Temporal lobe (tissue), 4 donors: ENCODE measurements at places on chromosomes 11 and 22. TPM values are rescaled to one million over a fixed set of nuclear protein-coding genes. Genes with fewer than 3 reads are reported as not detected.

The C1QTNF5 gene
- total RNA-seq: 3.0 TPM

The CREB3L1 gene
- 1.7 TPM for total RNA-seq

The SCO2 gene
- 0.98 TPM for total RNA-seq

The RAB3IL1 gene
- 3.7 TPM for total RNA-seq

The PHLDA2 gene
- not detected for total RNA-seq

The KCNJ1 gene
- total RNA-seq: not detected

The LMO1 gene
- total RNA-seq: 2.0 TPM

The OR8G5 gene
- not detected for total RNA-seq

The PRR14L gene
- total RNA-seq: 28.8 TPM

The MCHR1 gene
- total RNA-seq: 1.2 TPM

The CCDC179 gene
- not detected for total RNA-seq

The MS4A8 gene
- total RNA-seq: not detected

The TRPC6 gene
- total RNA-seq: 4.2 TPM

The GLYATL2 gene
- 0.74 TPM for total RNA-seq

The CALCA gene
- total RNA-seq: not detected

The OR10A2 gene
- not detected for total RNA-seq

The WDR74 gene
- total RNA-seq: 28.8 TPM

The PMM1 gene
- 22.6 TPM for total RNA-seq

The TEX54 gene
- total RNA-seq: not detected

The HARBI1 gene
- total RNA-seq: 3.4 TPM

The LINC01488 gene
- not detected for total RNA-seq

The BIK gene
- total RNA-seq: not detected

The P2RX3 gene
- total RNA-seq: not detected

The KCNJ11 gene
- total RNA-seq: 5.7 TPM

The BTBD18 gene
- not detected for total RNA-seq

The HBE1 gene
- 0.98 TPM for total RNA-seq

The MEN1 gene
- 15.0 TPM for total RNA-seq

The SWAP70 gene
- 9.8 TPM for total RNA-seq

The IGF2 gene
- 14.0 TPM for total RNA-seq

The ACTN3 gene
- not detected for total RNA-seq

The MEI1 gene
- not detected for total RNA-seq

The ADAMTS15 gene
- total RNA-seq: 2.5 TPM

The TSSK2 gene
- not detected for total RNA-seq

The ANO3 gene
- 4.2 TPM for total RNA-seq

The GAL gene
- 0.25 TPM for total RNA-seq

The FAM180B gene
- total RNA-seq: 0.25 TPM

The RFPL1 gene
- not detected for total RNA-seq

The MPPED2 gene
- 65.6 TPM for total RNA-seq

The PAMR1 gene
- 2.0 TPM for total RNA-seq

The MRGPRF gene
- total RNA-seq: 1.2 TPM

The PARVG gene
- 1.5 TPM for total RNA-seq

The ACR gene
- total RNA-seq: not detected

The PLAAT4 gene
- 3.0 TPM for total RNA-seq

The FJX1 gene
- 30.2 TPM for total RNA-seq

The SLC22A9 gene
- total RNA-seq: under 0.01 TPM

The OR51E2 gene
- 0.25 TPM for total RNA-seq

The C11orf42 gene
- total RNA-seq: not detected

The FOLR3 gene
- not detected for total RNA-seq

The DDI1 gene
- not detected for total RNA-seq

The CTTN gene
- total RNA-seq: 65.2 TPM

The CYP2R1 gene
- 28.3 TPM for total RNA-seq

The SMIM35 gene
- not detected for total RNA-seq

The ST14 gene
- total RNA-seq: 0.25 TPM

The NXPE1 gene
- total RNA-seq: not detected

The PDE3B gene
- 21.1 TPM for total RNA-seq

The MPZL3 gene
- 0.74 TPM for total RNA-seq

The UPK3A gene
- total RNA-seq: not detected

The OR10D3 gene
- not detected for total RNA-seq
